Stimulated activated CD8-positive, alpha-beta memory T cell treated with anti-CD3 and anti-CD28 coated beads, Interleukin-15, amount 100 ng/mL, for 4 hours (primary cell): ENCODE measurements at places on chromosomes 7 and 10.
A peak's percentile ranks its signal among the peaks of the same experiment; 100 is the strongest.

- no peak for DNase-seq
Observed at GRCh38 chr7:21916629-21917028, 29.1 kb downstream of the CDCA7L start.

- DNase-seq = no peak
Observed at GRCh38 chr7:69780379-69780778, 182.1 kb downstream of the AUTS2 start.

- no peak for DNase-seq
Observed at GRCh38 chr10:5631936-5632335, 34.5 kb downstream of the ASB13 start.

GRCh38 chr7:105691680-105692564 lies 110.6 kb upstream of the EFCAB10 start:
- DNase-seq = peak; percentile 44

- no peak for DNase-seq
Observed at GRCh38 chr7:17404006-17404405, 105.6 kb downstream of the AHR start.

- DNase-seq = no peak
Observed at GRCh38 chr10:112915590-112916572, 34.2 kb upstream of the TCF7L2 start.
